ENCODE measurements at places on chromosomes 16 and 17.
A peak's percentile ranks its signal among the peaks of the same experiment; 100 is the strongest.

GRCh38 chr17:82864713-82865248 is 25.0 kb upstream of the ZNF750 start:
- DNase-seq: no peak

GRCh38 chr17:81685108-81685507 is 1.3 kb downstream of the HGS start:
- no peak for DNase-seq

DNA sequence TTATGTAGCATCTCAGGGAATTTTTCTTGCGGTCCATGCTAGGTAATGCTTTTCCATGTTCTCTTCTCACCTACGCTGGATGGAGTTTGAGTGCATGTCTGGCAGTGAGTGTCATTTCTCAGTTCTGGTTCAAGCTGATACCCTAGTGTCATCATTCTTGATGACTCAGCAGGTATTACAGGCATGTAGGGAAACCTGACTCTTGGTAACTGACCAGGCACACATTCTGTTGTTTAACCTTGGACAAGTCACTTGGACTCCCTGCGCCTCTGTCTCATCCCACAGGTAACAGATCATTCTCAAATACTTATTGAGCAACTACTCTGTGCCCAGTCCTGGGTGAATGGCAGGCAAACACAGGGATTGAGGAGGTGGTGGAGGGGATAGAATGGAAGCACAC is 6.8 kb upstream of the RBFOX1 start:
- no peak for DNase-seq

- DNase-seq: no peak
Observed at GRCh38 chr17:73043686-73044581, 48.6 kb downstream of the SLC39A11 start.

GRCh38 chr16:2755158-2755557 is 2.7 kb downstream of the SRRM2 start:
- no peak for DNase-seq

DNA sequence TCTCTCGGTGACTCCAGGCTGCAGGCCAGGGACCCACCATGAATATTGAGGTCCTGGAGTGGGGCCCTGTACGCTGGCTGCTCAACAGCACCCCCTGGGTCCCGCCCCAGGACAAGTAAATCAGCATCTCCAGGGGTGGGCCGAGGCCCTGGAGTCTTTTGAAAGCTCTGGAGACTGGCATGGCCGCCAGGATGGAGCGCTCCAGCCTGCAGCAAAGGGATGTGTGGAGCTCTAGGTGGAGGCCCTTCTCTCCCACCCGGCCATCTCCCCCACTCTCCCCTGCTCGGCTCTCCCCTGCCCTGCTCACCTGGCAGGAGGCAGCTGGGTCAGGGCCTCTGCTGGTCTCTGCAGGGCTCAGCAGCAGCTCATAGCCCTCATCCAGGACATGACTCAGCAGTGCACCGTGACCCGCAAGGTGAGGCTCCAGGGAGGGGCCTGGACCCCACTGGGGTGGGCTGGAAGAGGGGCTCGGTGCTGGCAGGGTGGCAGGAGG is 16.6 kb downstream of the SGSH start:
- DNase-seq: no peak

- DNase-seq: no peak
Observed at GRCh38 chr17:78415821-78416711, 37.6 kb downstream of the PGS1 start.

DNA sequence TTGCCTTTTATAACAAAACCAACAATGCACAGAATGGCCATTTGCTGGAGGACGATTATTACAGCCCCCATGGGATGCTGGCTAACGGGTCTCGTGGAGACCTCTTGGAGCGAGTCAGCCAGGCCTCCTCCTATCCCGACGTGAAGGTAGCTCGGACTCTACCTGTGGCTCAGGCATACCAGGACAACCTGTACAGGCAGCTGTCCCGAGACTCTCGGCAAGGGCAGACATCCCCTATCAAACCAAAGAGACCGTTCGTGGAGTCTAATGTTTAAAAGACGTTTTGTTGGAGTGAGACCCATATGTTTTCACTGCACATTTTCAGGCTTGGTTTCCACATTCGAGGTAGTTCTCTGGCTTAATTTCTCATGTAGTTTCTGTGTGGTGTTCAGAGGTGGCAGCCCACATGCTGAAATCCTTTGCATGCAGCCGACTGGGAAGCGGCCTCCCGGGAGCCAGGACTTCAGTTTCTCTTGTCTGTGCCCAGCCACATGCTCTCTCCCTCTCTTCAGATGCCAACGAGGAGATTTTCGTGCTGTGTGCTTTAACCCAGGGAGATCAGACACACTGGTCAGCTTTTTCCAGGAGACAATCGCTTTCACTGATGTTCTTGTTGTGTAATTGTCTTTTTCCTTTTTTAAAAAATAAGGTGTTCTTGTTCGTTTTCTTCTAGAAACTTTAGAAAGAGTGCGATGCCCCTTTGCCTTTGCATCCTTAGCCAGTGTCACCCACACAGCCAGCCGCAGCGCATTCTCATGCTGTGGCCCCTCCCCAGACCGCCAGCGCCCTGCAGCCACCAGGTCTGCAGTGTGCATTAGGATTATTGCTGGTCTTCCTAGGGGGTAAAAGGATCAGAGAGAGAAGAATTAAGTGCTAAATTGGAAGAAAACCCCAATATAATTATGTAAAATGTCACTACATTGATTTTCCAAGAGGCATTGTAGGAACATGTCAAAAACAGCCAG is 24.1 kb downstream of the CYB561 start:
- DNase-seq: no peak

GRCh38 chr17:79937391-79938335 is 98.0 kb downstream of the TBC1D16 start:
- peak; percentile 57 for DNase-seq

GRCh38 chr16:81491541-81492188 is 47.1 kb downstream of the CMIP start:
- DNase-seq: peak; percentile 87

DNA sequence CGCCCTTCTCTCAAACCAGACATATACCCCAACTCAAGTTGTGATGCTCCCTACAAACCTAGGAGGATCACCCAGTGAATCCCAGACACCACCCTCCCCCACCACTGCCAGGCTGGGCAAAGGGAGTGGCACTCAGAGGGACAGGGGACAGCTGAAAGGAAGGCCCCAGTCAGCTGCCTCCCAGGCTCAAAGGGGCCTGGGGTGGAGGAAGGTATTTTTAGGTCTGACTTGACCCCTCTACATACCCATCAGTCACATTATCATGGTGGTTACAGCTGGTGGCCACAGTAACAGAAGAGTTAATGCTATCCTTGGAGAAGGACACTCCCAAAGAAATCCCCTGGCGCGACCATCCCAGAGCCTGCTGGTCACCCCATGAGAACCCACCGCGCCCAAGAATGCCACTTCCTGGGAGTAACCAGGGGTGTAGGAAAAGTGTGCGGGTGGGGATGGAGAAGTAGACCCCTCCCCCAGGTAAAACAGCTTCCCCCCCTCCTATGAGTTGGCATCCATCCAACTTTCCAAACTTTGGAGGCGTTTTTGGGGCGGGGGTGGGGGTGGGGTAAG is 1.1 kb downstream of the CACNB1 start:
- no peak for DNase-seq

- DNase-seq: no peak
Observed at GRCh38 chr17:79834565-79835469, 4.4 kb downstream of the CBX4 start.

GRCh38 chr17:39600997-39601597 is 6.6 kb downstream of the NEUROD2 start:
- DNase-seq: no peak

DNA sequence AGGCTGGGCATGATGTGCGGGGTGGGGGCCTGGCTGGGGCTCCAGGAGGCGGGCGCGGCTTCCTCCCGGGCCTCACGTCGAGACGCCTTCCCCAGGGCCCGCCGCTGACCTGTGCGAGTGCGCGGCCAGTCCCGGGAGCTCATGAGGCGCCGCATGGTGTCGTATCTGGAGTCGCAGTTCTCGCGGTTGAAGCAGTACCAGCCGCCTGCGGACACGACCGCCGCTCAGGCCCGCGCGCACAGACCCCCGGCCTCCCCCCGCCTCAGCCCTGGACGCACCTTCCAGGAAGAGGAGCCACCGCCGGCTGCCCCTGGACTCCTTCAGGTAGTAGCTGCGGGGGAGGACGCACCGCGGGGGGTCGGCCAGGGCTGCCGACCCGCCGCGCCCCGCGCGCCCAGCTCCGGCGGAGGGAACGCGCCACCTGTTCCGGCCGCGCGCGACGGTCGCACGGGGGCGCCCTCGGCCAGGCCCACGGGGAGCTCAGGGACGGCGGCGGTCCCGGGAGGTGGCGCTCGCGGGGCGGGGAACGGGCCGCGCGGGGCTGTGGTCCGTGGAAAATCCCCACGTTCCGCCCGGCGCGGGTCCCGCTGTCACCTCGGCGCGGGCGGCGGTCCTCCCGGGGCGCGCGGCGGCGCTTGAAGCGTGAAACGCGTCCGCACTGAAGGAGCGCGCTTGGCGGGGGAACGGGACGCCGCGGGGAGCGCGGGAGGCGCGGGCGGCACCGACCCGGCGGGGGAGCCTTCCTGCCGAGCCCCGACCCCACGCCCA is 1.4 kb downstream of the NOTUM start:
- peak; percentile 68 for DNase-seq

DNA sequence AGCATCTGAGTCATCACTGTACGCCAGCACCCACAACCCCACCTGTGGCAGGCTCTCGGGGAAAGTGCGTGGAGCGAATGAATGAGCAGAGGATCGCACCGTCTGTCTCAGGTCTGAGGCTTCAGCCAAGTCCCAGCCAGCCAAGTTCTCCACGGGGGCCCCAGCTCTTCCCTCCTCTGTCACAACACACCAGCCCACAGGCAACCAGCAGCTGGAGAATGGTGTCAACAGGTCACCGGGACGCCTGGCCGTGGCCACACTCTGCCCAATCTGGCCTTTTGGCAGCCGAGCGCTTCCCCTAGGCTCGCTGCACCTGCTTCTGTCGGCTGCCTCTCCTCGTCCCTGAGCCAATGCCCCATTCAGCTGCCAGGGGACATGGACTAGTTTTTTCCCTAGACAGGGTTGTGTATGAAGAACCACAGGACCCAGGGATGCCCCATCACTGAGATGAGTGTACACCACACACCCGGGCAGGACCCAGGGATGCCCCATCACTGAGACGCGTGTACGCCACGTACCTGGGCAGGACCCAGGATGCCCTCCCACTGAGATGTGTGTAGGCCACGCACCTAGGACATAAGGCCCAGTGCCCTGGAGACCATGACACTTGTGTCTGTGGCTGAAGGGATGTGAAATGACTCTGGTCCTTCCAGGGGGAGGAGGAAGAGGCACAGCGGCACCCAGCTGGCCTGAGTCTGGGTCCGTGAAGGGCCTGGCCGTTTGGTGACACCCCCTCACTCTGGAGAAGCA is 52.8 kb downstream of the ABR start:
- DNase-seq: no peak

DNA sequence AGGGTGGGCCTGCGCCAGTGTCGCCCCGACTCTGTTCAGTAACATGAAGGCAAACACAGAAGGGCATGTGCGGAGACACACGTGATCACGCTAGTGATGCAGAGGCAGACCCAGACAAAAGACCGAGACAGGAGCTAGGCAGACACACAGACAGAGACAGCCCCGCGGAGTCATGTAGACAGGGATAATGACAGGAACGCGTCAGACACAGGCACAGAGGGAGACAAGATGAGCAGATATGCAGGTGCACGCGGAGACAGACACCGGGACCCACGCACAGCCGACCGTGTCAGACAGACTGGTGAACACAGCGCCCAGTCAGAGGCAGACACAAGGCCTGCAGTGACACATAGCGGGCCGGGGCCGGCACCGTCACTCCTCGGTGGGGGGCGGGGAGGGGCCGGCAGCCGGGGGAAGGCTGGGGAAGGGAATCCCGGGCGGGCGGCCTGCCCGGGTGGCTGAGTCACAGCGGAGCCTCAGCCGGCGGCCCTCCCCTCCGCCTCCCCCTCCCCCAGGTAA is 7.4 kb downstream of the KDM6B start:
- no peak for DNase-seq

DNA sequence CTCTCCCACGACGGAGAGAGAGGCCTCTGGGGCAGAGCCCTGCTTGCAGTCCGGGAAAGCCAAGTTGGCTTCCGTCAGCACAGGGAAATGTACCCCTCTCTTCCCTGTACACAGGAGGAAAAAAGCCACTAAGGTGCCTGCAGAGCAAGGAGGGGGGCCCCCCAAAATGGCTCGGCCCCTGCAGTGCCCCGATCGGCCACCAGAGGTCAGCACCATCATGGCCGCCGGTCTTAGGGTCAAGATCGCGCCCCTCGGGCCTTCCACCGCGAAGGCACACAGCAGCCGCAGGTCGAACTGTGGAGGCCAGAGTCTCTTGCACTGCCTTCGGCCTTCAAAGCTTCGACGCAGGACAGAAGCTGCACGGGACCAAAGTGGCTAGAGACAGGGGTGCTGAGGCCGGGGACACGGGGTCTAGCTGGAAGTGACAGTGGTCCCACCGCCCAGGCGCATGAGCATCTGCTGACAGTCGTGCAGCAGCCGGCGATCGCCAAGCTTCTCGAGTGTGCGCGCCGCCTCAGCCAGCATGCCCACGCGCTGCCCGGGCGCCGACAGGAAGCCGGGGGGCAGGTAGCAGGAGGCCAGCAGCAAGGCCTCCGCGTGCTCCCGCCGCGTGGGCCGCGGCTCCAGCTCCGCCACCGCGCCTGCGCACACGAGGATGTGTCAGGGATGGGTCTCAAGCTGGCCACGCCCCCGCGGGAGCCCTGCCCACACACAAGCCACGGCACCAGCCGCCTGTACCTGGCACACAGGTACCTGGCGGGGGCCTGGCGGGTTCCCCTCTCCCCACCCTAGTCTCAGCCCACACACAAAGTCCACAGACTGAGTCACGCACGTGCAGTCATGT is 24.4 kb downstream of the SREBF1 start:
- DNase-seq: no peak

- DNase-seq: no peak
Observed at GRCh38 chr17:76758570-76758969, 20.7 kb downstream of the MFSD11 start.

GRCh38 chr16:15032547-15033308 is 23.1 kb downstream of the NTAN1 start:
- DNase-seq: no peak

GRCh38 chr16:74691093-74691855 is 9.4 kb downstream of the MLKL start:
- DNase-seq: no peak

DNA sequence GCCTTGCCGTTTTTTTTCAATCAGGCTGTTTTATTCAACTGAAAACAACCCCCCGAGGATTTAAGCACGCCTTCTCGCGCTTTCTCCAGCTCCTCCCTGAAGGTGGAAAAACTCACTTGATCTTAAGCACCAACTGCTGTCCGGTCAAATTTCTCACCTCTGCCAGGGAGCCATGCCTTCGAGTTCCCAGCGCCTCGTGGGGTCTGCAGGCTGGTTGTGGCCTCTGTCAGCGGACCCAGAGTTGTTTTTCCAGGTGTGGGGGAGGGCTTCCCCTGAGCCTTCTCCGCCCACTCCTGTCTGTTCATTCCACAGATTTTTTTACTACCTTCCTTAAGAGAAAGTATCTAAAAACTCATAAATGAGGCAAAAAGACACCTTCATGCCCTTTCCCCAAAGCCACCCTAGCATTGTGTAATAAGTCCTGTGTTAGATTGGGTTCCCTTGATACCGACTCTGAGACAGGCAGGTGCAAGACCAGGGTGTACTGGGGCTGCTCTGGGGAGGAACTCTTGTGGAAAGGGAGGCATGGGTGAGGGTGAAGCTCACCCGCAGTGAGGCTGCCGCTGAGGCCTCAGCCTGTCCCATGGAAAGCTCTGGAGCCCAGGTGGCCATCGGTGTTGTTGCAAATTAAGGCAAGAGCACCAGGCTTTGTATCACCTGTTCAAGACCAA is 101.6 kb downstream of the AXIN2 start:
- no peak for DNase-seq

Measured in NCI-H446 (cell line).